ENCODE measurements at places on chromosomes 4 and X.

DNA sequence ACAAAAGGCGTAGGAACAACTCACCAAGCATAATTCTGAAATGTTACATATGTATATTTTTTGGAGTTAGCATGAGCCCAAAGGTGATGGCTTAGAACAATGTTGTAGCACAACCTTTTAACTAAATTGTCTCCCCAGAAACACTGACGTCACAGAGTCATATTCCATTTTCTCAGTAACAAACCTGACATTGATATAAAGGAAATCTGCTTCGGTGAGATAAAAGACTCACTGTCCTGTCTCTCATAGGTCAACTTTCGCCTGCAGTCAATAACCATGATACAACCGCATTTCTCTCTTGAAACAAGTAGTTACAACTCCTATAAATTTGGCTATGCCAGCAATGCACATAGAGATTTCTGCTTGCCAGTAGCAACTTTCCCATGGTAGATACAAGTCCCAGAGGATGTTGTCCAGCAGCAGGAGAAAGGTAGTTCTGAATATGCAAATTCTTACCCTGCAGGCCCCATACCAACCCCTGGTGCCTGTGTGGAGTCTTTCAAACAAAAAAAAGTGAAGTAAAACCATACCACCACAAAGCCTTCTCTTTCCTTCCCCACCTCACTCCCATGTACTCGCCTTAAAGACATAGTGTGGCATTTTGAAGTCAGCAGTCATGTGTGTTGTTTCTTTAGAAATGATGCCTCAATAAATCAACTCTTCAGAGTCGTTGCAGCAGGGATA, 47.9 kb downstream of the MTM1 start:
- DNase-seq: no peak

- no peak for DNase-seq
Measured at GRCh38 chrX:68915778-68916177, 87.0 kb downstream of the EFNB1 start.

DNA sequence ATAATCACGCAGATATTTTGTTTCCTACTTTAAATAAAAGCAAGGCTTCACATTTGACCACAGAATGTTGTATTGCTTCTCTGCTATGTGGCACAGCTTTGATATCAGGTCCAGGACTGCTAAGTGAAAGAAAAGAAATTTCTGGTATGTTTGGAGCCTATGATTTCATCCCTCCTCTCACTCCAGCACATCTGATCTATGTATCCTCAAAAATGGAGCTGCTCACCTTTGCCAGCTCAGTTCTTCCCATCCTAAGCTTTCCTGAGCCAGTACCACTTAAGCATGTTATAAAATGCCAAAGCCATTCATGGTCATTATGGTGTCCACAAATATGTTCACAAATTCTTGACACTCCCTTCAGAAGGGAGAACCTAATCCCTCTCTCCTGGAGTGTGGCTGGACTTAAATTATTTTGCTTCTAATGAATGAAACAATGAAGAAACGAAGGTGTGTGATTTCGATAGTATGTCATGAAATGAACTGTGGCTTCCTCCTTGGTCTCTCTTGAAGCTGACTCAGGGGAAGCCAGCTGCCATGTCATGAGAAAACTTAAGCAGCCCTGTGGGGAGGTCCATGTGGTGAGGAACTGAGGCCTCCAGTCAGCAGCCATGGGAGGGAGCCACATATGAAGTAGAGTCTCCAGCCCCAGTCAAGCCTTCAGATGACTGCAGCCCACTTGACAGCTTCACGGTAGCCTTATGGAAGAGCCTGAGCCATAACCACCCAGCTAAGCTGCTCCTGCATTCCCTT, 207.7 kb downstream of the MGST2 start:
- no peak for DNase-seq

DNA sequence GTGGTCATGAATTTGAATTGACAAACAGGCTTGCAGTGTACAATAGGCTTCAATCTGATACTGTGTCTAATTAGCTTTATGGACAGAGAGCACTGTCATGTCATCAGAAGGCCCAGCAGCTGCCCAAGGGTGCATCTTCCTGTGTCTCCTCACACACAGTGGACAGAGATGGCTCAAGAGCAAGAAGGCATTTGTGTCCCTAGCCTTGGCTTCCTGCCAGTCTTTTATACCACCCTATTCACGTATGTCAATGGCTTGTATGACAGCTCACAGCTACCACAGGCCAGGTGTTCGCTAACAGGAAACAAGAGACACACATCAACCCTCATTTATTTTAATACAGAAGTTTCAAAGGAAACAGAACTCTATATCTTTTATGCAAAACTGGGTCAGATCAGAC, 874.0 kb upstream of the AGA start:
- DNase-seq: no peak

DNA sequence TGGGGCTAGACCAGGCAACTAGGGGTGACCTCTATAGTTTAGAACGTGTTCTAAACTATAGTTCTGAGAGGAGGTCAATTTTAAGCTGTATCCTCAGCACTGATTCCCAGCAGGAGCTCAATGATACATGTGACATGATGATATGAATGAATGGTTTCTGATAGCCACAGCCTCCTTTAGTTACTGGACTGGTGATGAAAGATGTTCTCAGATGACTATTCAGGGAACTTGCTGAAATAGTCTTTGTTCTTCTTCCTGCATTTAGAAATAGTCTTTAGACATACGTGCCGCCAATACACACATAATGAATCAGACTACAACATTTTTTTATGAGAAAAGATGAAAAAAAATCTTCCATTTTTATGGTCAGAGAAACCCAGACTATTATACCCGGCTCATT, 116.3 kb upstream of the TMEM150C start:
- no peak for DNase-seq
